Activated CD4-positive, alpha-beta T cell treated with anti-CD3 and anti-CD28 coated beads for 48 hours (primary cell): ENCODE measurements at places on chromosomes 7 and 10.
A peak's percentile ranks its signal among the peaks of the same experiment; 100 is the strongest.

DNA sequence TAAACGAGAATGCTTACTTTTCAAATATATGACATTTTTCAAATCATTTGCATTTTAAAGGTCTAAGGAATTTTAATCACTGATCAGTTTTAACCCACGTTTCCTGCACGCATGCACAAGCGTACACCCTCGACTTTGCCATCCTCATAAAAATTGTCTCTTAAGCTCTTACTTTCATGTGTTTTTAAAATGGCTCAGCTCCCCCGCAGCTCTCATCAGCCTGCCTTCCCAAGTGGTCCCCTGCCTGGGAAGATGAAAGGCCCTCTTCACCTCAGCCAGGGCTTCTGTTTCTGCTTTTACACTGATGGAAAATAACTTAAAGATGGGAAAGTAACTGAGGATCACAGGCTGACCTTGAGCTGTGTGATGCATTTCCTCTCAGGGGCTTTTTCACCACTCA is 131.6 kb upstream of the LSM8 start:
- no peak for DNase-seq

- DNase-seq, result no peak
Measured at GRCh38 chr7:2681929-2682799, 5.8 kb upstream of the AMZ1 start.

DNA sequence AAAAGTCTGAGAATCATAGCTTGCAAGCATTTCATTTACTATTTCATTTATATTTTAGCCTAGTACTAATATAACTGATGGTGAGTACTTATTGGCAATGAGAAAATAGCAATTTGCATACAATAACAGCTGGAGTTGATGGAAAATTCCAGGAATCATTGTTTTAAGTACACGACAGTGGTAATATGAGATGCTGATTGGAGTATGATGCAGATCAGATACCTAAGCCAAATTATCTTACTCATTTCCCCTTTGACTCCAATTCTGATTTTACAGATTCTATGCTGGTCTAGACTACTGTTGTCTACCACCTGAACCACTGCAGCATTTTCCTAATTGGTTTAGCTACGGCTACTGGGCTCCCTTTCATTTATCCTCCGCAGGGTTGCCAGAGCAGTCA is 36.7 kb downstream of the GNG11 start:
- no peak for DNase-seq

DNA sequence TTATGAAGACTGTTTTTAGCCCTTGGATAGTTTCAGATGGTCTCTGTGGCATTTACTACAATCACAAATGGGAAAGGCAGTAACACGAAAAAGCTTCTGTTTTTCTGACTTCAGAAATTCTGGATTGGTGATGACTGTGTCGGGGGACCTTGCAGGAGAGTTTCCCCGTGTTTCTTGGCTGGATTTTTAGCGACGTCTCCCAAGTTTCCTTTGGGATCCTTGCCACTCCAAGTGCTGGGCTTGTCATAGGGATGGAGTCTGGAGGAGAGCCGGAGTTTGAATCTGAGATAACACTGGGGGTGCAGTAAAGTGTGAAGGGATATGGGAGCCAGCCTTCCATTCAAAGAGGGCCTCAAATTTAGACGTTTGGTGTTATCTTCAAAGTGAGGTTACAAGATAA is 179.0 kb downstream of the SNX10 start:
- DNase-seq, result no peak

DNA sequence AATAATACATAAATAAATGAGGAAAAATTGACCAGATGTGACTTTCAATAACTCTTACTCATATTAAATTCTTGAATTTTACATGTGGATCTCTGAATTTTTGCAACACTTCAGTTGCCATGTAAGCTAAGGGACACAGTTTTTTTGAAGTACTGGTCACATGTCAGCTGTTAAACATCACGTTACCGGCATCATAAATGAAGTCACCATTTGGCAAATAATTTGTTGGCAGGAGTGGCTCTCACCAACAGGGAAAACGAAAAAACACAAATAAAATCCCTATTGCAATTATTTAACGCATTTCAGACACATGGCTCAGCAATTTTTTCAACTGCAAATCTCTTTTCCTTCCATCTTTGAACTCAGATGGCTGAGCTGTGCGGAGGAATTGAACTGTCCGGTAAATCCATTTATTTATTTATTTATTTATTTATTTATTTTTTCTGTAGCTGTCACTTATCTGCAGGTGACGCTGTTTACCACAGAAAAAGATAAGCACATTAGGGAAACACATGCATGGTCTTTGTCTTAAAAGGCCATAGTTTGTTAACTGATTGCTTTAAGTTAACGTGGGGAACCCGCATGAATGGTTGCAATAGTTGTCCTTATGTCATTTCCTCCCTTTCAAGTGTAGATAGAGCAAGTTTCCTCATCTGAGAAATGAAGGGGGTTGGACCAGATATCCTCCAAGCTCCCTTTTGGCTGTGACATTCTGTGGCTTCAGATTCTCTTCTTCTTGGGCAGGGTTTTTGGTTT is 64.7 kb upstream of the JAZF1 start:
- no peak for DNase-seq

DNA sequence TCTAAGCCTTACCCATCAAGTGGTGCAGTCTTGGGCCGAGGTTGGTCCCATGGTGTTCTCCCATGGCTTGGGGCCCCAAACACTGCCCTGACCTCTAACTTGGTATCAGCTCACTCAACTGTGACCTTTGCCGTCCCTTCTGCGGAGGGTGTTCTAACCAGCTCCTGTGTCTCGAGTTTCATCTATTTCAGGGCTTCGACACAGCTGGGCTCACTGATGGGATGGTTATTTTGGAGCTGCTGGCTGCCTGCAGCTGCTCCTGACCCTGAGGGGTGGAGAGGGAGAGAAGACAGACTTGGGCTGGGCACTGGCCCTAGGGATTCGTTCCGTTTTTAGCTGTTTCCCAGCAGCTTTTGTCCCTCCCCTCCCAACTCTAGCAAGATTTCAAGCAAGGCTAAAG is 86.9 kb downstream of the NEURL1 start:
- DNase-seq, result no peak

- no peak for DNase-seq
Measured at GRCh38 chr10:1242975-1243374, 186.8 kb downstream of the WDR37 start.

GRCh38 chr7:135905355-135905754 is 71.8 kb downstream of the MTPN start:
- DNase-seq, result no peak

- no peak for DNase-seq
Measured at GRCh38 chr7:75884476-75884875, 5.6 kb downstream of the RHBDD2 start.

- no peak for DNase-seq
Measured at GRCh38 chr10:123798856-123799255, 92.8 kb downstream of the CPXM2 start.

DNA sequence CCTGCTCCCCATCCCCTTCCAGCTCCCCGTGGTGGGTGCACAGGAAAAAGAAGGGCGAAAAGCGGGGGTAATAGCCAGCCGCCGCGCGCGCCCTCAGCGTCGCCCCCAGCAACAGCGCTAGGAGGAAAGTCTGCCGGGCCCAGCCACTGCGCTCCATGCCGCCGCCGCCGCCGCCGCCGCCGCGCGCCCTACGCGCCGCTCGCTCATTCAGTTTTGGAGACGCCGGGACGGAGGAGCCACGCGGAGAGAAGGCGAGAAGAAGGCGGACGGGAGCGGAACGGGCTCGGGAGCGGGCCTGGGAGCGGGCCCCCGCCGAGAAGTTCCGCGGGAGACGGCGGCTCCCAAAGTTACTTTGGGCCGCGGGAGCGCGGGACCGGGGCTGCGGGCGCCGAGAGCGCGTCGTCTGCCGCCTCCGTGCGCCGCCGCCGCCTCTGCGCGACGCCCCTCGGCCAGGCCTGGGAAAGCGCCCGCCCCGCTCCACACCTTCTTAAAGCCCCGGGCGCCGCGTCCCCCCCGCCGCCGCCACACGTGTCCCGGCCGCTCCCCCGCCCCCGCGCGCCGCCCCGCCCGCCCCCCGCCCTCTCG is at the start of gene RELN:
RELN (minus strand) TSS at position 459 of the 585 bp plus-strand sequence; CDS start at position 157, 302 bp downstream.
- DNase-seq, result peak; percentile 16

- no peak for DNase-seq
Measured at GRCh38 chr7:22219739-22220493, 137.0 kb downstream of the RAPGEF5 start.

DNA sequence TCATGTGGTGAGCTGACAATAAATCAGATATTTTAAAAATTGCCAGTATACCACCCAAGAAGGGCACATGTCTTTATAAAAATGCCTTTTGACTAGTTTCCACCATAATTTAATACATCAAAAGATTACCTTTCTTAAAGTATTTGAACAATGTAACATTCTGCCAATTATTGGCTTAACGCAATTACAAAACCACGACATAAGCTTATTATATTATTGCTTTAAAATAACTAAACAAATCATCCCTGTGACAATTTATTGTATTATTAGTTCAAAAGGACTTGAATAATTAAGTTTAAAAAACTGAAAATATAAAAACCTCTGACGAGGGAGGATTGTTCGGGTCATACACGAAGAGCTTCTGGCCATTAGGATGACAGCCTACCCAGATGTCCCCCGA is 9.6 kb upstream of the PON3 start:
- no peak for DNase-seq

DNA sequence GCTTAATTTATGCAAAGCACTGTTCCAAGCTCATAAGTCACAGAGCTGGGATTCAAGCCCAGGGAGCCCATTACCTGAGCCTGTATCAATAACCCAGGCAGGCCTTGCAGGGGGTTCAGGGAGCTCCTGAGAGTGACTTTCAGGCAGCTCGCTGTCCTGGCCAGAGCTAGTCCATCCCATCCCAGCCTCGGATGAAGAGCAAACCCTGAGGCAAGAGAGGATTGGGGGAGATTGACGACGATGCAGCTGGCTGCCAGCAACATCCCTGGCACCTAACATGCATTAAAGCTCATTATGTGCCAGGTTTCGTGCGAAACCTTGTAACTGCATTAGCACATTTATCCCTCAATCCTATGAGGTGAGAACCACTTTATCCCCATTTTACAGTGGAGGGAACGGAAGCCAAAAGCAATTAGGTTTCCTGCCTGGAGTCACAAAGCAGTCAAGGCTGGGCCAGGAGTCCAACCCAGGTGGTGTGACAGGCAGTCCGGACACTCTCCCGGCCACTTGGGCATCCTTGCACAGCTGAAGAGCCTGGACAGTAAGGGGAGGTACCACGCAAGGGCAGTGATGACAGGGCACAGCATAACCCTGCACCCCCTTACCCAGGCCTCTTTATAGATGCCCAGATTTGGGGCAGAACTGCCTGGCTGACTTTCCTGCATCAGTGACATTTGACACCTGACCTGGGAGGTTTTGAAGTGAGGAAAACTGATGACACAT is 129.8 kb upstream of the CHST15 start:
- DNase-seq, result no peak

DNA sequence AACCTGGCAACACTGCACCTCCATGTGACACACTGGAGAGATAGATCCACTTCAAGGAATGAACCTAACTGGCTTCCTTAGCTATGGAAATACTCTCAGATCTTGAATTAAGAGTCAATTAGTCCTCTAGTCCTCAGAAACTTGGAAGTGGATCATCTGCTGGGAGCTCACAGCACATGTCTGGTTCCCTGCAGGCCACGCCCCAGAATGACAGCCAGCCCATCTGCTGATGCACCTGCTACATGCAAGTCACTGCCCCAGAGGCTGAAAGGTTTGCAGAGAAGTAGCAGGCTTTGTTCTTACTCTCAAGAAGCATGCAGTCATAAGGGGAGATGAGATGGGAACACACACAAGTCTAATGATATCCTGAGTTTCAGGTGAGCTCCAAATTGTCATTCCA is 275.9 kb downstream of the SKAP2 start:
- no peak for DNase-seq

DNA sequence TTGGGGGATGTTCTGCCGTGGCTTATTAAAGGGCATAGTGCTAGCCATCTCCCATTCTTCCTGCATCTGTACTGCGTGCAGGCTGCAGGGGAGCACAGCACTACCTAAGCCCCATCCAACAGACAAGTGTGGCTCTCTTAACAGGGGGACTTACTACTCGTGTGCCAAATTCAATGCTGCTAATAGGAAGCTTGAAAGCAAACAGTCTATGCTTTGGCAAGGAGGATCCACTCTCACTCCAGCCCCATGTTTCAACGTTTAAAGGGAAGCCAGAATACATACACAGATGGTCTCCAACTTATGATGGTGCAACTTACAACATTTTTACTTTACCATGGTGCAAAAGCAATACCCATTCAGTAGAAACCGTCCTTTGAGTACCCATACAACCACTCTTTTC is 228.0 kb upstream of the C7orf33 start:
- no peak for DNase-seq

DNA sequence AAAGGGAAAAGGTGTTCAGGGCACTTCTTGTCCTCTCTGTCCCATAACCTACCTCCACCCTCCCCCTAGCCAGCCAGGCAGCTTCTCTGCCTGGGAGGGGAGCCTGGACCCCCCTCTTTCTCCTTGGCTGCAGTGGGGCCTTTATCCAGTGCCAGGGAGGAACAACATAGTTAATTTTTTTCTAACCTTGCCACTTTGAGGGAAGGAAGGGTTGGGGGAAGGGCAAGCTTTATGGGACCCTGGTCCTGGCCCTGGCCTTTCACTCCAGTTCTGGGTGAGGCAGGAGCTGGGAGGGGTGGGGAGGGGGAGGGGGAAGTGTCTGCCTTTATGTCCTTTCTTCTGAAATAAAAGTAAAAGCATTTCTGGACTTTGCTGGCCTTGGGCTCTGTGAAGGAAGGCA is 4.5 kb downstream of the VGF start:
- DNase-seq, result no peak

DNA sequence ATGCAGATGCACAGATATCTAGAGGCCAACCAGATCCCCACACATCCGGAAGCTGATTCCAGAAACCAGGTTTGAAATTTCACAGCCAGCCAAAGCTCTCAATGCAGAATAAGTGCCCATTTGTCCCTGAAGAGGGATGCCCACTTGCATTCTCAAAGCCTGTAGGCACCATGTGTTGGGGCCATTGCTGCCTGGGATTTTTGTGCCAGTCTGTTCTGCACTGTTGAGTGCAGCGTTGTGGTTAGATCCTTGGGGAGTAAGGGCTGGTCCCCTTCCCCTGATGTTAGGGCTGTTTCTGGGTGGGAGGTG is 62.4 kb downstream of the EEPD1 start:
- no peak for DNase-seq

- DNase-seq, result no peak
Measured at GRCh38 chr10:21740989-21741388, 207.0 kb downstream of the MLLT10 start.

GRCh38 chr7:151008511-151009323 is 15.6 kb downstream of the ATG9B start:
- peak; percentile 92 for DNase-seq

GRCh38 chr7:43501870-43502269 is 81.0 kb upstream of the STK17A start:
- no peak for DNase-seq
